ENCODE measurements at places on chromosomes 3 and 15.

DNA sequence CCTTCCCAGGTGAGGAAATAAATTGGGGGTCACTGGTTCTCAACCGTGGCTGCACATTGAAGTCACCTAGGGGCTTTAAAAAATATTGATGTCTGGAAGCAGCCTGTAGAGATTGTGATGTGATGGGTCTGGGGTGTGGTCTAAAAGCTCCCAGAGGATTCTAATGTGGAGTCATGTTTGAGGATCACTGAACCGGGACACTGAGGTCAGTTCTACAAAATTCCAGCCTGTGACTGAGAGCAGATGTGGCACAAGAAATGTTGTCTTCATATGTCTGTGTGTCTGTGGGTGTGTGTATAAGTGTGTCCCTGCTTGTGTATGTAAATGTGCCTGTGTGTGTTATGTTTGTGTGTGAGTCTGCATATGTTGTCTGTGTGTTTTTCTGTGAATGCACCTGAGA is 79.9 kb downstream of the TLE3 start:
- DNase-seq: no peak

DNA sequence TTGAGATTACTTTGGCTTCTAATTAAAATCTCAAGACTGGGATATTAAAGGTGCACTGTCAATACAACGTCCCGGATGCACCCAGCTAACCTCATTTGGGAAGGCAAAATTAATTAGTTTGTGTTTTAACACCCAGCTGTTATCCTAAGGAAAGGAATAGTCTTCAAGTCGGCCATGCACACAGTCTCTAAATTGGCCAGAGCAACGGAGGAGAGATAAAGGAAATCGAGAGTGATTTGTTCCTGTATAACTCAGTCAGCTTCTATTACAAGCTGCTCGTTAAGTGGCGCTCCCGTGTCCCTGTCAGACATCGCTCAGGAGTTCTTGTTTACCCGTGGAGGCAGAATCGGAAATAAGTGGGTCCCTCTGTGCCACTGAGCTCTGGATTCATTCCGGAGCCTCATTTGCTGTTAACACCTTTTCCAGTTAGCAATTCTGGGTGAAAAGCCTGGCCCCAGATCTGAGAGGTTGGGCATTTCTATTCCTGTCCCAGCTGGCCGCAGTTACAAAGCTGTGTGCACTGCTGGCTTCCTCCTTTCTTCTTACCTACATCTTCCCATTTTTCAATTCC is 63.9 kb downstream of the ST8SIA2 start:
- no peak for DNase-seq

DNA sequence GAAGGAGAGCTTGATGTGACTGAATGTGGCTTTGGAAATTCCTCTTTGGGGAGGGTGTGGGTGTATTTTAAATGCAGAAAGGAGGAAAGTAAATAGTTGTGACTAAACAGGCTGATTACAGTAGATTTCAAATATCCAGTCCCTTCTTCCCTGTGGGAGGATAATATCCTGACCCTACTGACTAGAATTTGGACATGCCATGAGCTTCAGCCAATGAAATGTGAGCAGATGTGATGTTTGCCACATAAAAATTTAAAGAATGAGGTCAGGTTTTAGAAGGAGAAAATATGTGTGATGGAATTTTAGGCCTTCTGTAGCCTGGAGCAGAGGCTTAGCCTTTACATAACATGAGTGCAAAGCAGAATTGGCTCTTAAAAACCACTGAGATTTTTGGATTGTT is 1218.9 kb downstream of the ROBO2 start:
- DNase-seq: no peak

DNA sequence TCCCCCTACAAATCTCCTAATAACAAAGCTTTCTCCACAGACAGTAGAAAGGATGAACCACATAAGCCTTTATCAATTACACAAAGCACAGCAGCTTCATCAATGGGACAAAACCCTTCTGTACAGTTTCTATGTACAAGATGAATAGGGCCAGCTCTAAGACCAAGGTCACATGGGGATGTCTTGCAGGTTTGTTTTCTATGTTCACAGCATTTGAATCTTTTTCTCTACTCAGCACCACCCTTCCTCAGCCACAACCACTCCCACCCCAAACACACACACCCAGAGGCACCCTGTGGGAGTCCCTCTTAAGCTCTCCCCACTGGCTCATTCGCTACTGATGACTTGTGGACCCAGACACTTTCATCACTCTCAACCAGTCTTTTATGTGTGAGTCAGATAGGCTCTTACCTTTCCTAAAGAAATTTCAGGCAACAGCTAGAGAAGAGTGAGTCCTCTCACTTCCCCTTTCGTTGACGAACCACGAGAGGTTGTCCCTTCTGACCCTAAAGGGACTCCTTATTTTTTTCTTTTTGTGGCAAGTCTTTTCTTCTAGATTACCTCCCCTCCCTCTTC is 57.9 kb downstream of the ARHGAP31 start:
- peak; percentile 4 for DNase-seq
